ENCODE measurements at places on chromosomes 4 and X. TPM values are rescaled to one million over a fixed set of nuclear protein-coding genes. Genes with fewer than 3 reads are reported as not detected.
A peak's percentile ranks its signal among the peaks of the same experiment; 100 is the strongest.

The HPSE gene
- total RNA-seq = 16.5 TPM

The MAGEA2B gene
- total RNA-seq = not detected

The L1CAM gene
- total RNA-seq = 0.45 TPM

The NPNT gene
- not detected for total RNA-seq

The HTN3 gene
- not detected for total RNA-seq

The PAGE4 gene
- total RNA-seq = not detected

- DNase-seq = no peak
These were observed 43.3 kb upstream of the FBXW7 start for GRCh38 chr4:152579107-152579764.

DNA sequence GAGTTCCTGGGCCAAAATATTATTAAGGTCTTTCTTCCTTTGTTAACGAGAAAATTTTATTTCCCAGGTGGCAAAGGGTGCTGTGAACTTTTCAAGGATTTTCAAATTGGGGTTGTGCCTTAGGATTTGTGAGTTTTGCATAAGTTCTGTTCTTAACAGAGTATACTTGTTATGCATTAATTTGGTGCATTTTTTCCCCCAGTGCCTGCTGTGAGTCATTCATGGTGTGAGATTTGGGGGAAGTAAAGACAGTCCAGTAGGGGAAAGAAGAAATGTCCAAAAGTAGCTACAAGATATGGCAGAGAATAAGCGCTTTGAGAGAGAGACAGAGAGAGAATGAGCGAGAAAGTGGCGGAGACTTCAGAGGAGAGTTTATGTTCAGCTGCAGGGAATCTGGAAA lies 239.2 kb downstream of the ARHGAP10 start:
- no peak for DNase-seq

- no peak for DNase-seq
These were observed 1.2 kb downstream of the RASL11B start for GRCh38 chr4:52863324-52863723.

- DNase-seq = no peak
These were observed at the start of gene FAT1 for GRCh38 chr4:186723292-186724057. Gene FAT1, minus strand, starts transcription at chr4:186723856. Its CDS starts 14,029 bp downstream, at chr4:186709827.

- DNase-seq = no peak
These were observed 141.6 kb downstream of the IL1RAPL2 start for GRCh38 chrX:104707572-104707971.

- DNase-seq = peak; percentile 40
These were observed 84.9 kb downstream of the BCOR start for GRCh38 chrX:40012868-40013265.
